Urinary bladder (tissue), 4 donors: ENCODE measurements at places on chromosomes 7 and 10.
A peak's percentile ranks its signal among the peaks of the same experiment; 100 is the strongest.

DNA sequence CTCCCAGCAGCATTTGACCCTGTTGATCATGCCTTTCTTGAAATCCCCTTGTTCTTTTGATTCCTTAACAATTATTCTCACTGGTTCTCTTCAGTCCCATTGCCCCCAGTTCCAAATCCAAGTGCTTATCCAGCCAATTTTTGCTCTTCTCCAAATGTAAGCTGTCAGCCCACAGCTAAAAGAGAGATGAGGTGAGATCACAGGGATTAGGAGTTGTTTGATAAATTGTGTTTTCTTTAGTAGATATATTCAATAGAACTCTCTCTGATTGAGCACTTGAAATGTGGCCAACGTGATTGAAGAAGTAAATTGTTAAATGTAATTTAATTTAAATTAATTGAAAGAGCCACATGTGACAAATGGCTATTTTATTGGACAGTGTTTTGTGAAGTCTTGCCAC, 76.6 kb upstream of the NME8 start:
- DNase-seq: no peak

GRCh38 chr7:13169356-13169755, 481.9 kb downstream of the ARL4A start:
- no peak for DNase-seq

GRCh38 chr10:60114765-60115586, 208.6 kb upstream of the CCDC6 start:
- no peak for DNase-seq

DNA sequence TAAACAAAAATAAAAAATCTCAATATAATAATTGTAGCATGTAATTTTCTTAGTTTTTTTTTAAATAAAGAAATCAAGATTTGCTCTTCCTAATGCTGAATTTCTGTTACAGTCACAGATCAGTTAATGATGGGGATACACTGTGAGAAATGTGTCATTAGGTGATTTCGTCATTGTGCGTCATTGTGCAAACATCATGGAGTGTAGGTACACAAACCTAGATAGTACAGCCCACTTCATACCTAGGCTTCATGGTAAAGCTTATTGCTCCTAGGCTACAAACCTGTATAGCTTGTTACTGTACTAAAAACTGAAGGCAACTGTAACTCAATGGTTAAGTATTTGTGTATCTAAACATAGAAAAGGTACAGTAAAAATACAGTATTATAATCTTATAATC, 74.4 kb upstream of the LSM8 start:
- DNase-seq: no peak

- DNase-seq: no peak
Measured at GRCh38 chr7:112757337-112757736, 32.9 kb downstream of the TMEM168 start.

- no peak for DNase-seq
Measured at GRCh38 chr7:137670222-137671064, 176.3 kb downstream of the DGKI start.

- DNase-seq: no peak
Measured at GRCh38 chr7:121329191-121330052, 622 bp downstream of the WNT16 start.

DNA sequence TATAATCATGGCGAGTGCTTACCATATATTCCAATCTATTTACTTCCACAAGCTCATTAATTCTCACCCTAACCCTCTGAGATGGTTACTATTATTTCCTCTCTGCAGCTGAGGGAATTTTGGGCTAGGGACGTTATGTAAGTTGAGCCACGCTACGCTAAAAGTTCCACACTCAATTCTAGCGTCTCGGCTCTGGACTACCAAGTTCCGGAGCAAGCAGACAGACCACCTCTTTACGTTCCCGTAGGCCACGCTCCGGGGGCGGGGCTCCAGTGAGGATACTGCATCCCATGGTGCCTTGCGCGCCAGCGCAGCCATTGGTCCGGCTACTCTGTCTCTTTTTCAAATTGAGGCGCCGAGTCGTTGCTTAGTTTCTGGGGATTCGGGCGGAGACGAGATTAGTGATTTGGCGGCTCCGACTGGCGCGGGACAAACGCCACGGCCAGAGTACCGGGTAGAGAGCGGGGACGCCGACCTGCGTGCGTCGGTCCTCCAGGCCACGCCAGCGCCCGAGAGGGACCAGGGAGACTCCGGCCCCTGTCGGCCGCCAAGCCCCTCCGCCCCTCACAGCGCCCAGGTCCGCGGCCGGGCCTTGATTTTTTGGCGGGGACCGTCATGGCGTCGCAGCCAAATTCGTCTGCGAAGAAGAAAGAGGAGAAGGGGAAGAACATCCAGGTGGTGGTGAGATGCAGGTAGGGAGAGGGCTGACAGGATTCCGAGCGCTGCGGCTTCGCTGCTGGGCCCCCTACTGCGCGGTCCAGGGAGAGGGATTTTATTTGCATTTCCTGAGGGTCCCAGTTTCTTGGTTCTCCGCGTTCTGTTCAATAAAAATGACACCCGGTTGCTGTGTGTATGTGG, at the start of gene KIF11:
Gene KIF11 (plus strand): TSS at position 370 of the 858 bp plus-strand sequence. CDS start 246 bp downstream, at position 616.
- DNase-seq: peak; percentile 94

DNA sequence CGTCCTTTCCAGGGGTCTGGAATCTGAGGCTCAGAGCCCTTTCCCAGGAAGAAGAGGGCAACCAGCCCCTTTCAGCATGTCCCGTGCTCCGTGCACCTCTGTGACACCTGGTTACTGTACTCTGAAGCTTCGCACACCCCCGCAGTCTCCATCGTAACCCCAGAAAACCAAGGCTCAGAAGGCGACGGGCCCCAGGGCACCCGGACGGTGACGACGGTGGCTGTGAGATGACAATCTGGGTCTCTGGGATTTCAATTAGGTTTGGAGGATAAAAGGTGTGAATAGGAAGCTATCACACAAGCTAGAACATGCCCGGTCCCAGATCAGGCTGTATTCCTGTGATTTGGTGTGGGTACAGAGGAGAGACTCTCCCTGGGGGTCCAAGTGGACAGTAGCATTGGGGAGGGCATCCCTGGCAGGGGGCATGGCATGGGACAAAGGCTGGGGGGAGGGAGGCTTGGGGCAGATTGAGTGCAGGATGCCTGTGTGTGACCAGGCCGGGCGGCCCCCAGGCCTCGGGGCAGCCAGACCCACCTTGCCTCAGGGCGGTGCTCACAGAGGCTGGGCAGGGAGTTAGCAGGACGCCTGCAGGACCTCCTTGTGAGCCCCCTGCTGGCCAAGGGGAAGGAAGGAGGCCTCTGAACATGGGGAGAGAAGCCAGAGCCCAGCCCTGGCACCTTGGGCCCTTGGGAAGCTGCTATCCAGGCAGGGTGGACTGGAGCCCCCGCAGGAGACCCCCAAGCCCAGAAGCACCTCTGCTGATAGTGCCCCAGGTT, 23.4 kb upstream of the PSMG3 start:
- DNase-seq: no peak

DNA sequence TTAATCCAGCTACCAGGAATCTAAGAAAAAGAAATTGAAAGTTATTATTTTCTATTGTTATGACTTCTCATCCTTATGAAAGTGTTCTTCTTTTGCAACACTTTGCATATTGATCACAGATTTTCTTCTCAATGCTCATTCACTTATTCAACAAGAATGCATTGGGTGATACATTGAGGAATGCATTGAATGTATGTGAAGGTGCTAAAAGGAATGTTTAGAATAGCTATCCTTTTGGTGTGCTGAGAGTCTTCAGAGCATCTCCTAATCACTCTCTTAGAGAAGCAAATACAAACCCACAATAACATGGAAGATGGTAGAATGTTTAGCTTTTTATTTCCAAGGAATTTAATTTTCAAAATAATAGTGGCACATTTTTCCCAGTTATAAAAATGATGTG, 122.1 kb upstream of the KMT2E start:
- no peak for DNase-seq

- DNase-seq: no peak
Measured at GRCh38 chr10:103666087-103666761, 172.7 kb downstream of the NEURL1 start.

DNA sequence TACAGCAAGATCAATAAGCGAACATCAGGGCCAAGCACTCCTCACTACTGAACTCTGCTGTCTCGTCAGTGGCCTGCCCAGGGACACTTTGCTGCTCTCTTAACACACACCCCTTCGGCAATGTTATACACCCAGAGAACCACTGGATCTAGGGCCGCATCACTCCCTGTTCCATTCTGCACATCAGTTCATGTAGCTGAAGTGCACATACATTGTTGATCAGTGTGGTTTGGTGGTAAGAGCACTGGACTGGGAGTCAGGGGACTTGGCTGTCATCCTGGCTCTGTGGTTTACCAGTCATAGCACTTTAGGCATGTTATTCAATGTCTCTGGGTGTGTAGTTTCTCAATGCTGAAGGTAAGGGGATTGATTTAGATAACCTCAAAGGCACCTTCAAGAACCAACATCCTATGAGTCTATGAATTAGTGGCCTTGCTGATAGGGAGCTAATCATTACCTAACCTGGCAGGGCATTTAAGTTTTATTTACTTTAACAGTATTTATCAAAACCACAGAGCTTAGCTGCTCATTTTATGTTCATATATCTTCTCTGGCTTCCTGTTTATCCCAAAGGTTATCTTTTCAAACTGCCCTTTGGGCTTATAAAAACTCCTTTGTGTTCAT, 24.8 kb downstream of the DUSP5 start:
- DNase-seq: no peak

DNA sequence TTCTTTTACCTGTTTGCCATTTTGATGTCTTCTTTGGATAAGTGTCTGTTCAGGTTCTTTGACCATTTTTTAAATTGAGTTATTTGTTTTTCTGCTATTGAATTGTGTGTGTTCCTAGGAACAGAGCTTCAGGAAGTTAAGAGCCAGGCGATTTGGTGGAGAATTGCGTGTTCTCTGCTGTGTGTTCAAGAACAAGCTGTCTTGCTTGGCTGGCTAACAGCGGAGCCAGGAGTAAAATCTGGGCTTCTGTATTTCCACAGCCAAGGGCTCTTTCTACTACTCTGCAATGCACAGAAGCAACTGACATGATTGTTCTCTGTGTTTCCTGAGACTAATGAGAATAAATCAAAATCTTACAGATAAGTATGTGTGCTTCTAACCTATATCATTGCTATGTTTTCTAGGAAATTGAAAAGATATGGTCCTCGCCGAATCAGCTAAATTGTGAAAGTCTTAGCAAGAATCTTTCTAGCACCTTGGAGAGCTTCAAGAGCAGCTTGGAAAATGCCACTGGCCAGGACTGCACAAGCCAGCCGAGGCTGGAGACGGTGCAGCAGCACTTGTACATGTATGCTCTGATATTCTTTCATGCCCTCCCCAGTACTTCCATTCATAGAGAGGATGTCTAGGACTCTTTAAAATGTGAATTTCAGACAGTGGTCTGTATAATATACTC, 124.2 kb downstream of the ABCA13 start:
- DNase-seq: no peak

DNA sequence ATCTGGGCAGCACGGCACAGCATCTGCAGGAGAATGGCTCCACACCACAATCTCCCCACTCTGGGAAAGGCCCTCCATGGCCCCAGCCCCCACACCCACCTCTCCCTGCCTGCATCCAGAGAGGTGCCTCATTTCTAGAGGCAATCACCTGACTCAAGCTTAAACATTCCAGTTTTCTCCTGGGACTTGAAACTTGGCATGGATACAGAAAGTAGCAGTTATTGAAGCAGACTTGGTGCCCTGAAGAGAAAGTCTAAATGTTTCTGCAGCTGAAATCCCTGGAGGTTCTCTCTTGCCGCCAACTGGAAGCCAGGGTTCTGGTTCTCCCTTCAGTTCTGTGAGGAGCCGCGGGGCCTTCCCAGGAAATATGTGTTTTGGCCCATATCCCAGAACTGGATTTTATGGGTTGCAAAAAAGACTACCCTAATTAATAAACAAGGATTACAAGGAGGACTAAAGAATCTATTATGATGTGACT, 122.8 kb downstream of the SKIDA1 start:
- DNase-seq: no peak

GRCh38 chr10:34814223-34814912, 728 bp downstream of the PARD3 start:
- no peak for DNase-seq

GRCh38 chr10:124283215-124283948, 135.3 kb downstream of the OAT start:
- DNase-seq: peak; percentile 35

GRCh38 chr10:46255801-46256747, 30.7 kb upstream of the ANTXRL start:
- no peak for DNase-seq
